ENCODE measurements at places on chromosomes 6 and 20.
A peak's percentile ranks its signal among the peaks of the same experiment; 100 is the strongest.

DNA sequence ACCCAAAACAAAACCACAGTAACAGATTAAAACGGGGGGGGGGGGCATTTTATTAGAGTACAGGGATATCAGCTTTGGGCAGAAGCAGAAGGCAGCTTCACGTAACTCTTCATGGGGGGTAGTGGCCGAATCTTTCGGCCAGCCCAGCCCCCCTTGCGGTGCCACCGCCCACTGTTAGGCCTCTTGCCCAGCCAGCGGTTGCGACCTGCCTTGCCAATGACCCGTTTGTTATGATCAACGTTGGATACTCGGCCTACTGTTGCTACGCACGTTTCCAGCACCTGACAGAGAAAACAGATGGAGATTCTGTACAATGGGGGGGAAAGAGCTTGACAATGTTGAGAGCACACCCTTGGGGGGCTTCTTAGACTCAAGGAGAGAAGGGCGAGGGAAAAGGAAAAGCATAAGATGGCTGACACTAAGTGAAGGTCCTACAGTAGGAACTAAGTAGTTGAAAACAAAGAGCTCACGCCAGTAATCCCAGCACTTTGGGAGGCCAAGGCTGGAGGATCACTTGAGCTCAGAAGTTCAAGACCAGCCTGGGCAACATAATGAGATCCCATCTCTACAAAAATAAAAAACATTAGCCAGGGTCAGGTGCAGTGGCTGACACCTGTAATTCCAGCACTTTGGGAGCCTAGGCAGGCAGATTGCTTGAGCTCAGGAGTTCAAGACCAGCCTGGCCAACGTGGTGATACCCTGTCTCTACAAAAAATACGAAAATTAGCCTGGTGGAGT is 724 bp upstream of the CUL7 start:
- no peak for DNase-seq

DNA sequence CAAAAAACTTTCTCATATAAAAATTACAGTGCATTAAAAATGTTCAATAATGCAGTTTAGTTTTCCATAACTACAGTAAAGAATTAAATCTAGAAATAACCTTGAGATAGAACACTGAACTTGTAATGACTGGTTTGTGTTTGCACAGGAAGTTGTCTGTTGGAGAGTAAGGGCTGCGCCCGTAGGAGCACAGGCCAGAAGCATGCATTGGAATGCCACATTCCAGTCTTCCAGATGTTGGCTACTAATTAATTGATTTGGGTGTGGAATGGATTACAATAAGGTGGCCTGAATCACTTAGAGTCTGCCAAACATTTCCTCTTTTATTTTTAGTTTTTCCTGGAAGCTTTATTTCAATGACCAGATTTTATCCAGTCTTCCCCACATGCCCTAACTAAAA is 582.6 kb upstream of the MMS22L start:
- DNase-seq: no peak

GRCh38 chr20:53576586-53577318 is 16.9 kb downstream of the ZNF217 start:
- peak; percentile 58 for DNase-seq

DNA sequence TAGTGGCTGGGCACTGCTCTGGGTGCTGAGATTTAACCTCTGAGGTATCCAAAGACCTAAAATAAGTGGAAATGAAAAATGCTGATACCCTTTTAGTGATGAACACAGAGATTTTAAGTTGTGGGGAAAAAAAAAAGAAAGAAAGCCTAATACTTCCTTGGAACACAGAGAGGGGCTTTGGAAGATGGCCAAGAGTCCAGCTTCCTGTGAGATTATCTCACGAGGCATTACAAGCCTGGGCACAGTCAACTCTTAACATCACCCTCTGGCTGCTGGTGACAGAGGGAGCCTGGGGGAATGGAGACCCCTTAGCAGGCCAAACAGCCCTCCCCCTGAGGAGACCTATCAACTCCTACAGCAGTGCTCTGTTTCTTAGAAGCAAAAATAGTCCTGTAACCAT is 19.7 kb downstream of the BTN2A1 start:
- no peak for DNase-seq

GRCh38 chr6:156876302-156876701 is 99.1 kb downstream of the ARID1B start:
- no peak for DNase-seq

DNA sequence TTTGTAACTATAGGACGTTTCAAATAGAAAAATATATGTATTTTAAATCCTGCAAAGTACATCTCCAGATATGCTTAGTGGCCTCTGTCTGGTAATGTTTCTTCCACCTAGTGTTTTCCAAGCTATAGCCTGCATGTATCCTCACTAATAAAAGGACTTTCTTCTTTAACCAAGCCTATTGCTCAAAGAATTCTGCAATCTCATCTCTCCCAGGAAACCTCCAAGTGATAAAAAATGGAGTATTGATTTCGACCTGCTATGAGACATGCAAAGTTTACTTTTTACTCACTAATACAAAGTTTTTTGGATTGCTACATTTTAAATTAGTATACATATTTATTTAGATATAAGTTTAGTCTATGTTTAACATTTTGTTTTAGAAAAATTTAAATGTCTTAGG is 23.3 kb downstream of the ADGRB3 start:
- DNase-seq: no peak

DNA sequence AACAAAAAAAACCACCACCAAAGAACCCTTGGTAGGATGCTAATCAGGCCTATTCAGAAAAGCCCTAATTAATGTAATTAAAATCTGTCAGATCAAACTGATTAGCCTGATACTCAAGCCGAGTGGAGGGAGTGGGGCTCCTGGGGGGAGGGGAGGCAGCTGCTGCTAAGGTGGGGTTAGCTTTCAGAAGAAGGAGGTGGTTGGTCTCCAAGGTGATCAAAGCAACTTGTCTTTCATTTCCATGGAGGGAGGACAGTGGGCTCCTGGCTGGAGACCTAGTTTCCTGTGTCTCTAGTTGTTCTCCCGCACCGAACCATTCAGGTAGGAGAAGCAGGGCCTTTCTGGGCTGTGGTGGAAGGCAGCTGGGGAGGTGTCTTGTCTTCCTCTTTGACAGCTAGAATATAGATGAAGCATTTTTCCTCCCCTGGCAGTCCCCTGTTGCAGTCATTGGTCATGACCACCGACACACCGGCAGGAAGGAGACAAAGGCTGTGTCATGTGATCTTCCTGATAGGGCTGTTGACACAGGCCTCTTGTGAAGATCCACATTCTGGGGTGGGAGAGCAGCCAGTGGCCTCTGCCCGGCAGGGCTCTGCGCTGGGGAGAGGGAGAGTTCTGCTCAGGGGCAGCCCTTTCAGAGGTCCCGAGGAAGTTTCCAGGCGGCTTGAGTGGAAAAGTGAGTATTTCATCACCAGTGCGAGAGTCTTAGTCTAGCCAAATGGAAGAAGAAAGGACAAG is 39.9 kb upstream of the PRDM1 start:
- no peak for DNase-seq

- DNase-seq: no peak
Observed at GRCh38 chr20:17747431-17747846, 47.7 kb downstream of the BANF2 start.

- peak; percentile 52 for DNase-seq
Observed at GRCh38 chr6:168404560-168404959, 36.4 kb upstream of the SMOC2 start.

- DNase-seq: no peak
Observed at GRCh38 chr6:132147530-132148011, 196.4 kb upstream of the CCN2 start.

GRCh38 chr20:57306747-57307146 is 22.9 kb upstream of the SPO11 start:
- DNase-seq: no peak

- no peak for DNase-seq
Observed at GRCh38 chr6:44057931-44058616, 69.2 kb downstream of the MRPL14 start.

DNA sequence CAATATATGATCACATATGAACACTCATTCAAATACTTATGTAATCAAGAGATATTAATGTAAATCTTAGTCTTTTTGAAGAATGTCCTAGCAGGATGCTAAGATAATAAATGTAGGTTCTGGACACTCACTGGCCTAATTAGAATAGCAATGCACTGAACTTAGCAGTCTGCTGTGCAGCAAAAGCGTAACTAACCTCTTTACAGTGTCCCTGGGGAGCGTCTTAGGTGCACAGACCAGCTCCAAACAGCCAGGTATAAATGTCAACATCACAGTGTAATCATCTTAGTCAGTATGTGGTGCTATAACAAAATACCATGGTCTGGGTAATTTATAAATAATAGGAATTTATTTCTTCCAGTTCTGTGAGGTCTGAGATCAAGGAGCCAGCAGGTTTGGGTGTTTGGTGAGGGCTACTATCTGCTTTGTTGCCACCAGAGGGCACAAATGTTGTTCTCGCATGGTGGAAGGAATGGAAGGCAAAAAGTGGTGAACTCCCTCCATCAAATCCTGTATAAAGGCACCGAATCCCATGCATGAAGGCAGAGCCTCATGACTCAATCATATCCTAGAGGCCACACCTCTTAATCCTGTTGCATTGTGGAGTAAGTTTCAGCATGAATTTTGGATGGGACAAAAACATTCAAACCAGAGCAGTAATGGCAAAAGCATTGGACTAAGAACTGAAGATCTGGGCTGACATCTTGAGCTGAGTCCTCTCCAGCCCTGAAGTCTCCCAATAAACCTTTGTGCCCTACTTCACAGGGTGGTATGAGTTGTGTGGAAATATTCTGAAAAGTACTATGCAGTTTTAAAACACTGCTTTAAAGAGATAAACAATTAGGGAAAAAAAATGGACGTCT is 41.8 kb upstream of the FOXO3 start:
- no peak for DNase-seq

- DNase-seq: no peak
Observed at GRCh38 chr6:25085756-25086155, 150.0 kb upstream of the RIPOR2 start.

DNA sequence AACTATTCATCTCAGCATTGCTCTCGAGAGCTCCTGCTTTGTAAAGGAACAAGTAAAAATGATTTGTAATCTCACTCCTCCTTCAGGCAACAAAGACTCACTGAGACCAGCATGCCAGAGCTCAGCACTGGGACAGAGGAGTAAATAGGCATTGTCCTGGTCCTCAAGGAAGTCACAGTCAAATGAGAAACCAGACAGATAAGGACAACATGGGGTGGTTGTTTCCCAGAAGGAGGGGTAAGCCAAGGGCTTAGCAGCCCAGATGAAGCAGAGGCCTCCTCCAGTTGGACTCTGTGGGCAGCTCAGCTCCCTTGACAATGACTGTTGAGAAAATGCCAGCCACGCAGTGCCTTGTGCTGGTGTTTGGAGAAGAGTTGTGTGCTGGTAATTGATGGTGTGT is 425.7 kb upstream of the CHD6 start:
- no peak for DNase-seq

GRCh38 chr20:6654513-6655252 is 112.8 kb upstream of the BMP2 start:
- no peak for DNase-seq

GRCh38 chr6:56091159-56091869 is 156.1 kb downstream of the COL21A1 start:
- no peak for DNase-seq

DNA sequence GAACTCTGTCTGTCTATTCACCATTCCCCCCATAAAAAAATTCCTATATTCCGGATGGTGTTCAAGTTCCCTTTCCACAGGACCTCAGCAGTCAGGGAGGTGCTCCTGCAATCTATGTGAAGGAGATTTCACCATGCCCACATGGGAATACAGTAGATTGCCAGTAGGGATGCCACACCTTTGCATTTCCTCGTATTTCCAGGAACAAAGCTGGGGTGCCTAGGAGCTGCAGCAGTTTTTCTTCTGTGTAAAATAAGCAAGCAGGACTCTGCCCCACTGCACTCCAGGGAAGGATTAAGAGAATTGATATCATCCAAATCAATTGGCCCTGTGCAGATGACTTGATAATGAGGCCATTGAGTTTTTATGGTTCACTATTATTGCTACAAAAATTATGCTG is 7.4 kb upstream of the KIF16B start:
- no peak for DNase-seq

DNA sequence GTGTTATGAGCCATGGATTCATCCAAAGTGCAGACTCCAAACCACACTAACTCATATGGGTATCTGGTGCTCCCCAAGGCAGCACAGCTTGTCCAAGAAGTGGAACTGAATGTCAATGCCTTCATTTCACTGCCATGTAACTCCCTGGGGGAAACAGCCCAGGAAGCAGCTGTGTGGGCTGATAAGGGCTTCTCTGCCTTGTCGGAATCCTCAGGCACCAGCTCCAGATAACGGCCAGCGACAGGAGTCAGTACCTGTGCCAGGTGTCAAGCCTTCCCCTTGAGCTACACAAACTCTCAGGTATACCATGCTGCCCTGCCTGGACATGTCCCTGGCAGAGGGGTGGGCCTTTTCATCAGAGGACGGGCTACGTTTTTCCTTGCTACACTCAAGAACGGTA is 751.9 kb upstream of the CHD6 start:
- DNase-seq: no peak

DNA sequence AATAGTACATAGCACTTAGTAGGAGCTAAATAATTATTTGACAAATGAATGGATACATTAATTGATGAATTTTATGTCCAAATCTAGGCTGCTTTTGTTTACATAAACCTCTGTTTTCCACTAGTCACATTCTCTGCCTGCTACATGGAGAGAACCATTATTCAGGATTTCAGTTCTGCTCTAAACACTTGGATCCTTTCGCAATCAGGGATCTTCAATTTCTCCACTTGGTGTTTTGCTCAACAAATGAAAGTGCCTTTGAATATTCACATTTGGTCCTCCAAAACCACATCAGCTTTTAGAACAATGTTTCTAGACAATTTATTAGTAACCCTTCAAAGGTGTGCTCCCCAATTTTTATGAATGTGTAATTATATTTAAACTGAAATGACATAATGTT is 30.6 kb upstream of the HLA-DQB1 start:
- no peak for DNase-seq

- no peak for DNase-seq
Observed at GRCh38 chr6:170135461-170135820, 155.4 kb downstream of the DLL1 start.

DNA sequence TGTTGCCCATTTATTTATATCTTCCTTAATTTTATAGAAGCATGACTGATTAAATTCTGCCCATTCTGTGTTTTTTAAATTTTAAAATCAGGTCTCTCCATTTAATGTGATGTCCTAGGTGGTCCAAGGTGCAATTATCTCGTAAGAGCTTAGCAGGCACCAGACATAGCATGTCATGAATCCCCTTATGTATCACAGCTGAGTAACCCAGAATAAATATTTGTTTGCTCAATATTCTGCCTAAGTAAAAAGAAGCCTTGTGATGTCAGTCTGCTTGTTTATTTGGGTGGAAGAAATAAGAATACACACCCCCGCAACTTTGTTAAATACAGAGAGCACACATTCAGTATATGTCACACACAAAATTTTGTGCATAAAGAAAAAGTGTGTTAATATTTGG is 211.3 kb downstream of the FARS2 start:
- DNase-seq: no peak

DNA sequence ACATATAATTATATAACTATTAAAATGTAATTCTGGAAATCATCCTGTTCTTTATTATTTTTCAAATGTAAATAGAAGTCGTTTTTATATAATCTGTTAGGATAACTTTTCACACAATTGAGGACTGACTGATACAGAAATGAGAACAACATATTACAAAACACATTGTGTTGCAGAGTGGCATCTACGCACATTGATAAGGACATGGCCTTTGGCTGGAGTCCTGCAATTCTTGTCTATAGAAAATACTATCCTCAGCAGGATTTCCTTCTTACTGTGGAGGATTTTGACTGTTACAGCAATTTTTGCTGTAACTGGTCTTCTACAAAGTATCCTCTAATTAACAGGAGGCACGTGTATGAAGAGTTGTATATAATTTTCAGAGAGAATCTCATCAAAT is 19.8 kb downstream of the SH3BGRL2 start:
- DNase-seq: no peak
